ENCODE measurements at places on chromosomes 6 and 20.

- no peak overlapping the region for H3K4me3 ChIP-seq
- H3K27me3 ChIP-seq, result no peaks in the 10 kb centered on the region
- no peak overlapping the region for H3K27ac ChIP-seq
- H3K4me1 ChIP-seq, result peaks cover 3% of the 10 kb centered on the region
- no peaks in the 10 kb centered on the region for H3K36me3 ChIP-seq
Measured at GRCh38 chr6:118696271-118696670, 44.9 kb upstream of the CEP85L start.

GRCh38 chr20:1898482-1899240 lies 3.5 kb downstream of the SIRPA start:
- peaks cover 16% of the 10 kb centered on the region for H3K4me1 ChIP-seq
- peaks cover 6% of the 10 kb centered on the region for H3K36me3 ChIP-seq
- H3K4me3 ChIP-seq, result no peak overlapping the region
- H3K27ac ChIP-seq, result no peak overlapping the region
- DNase-seq, result no peak
- H3K27me3 ChIP-seq, result no peaks in the 10 kb centered on the region

GRCh38 chr6:23305325-23305943 lies 736.1 kb downstream of the HDGFL1 start:
- H3K4me3 ChIP-seq, result no peak overlapping the region
- H3K27me3 ChIP-seq, result no peaks in the 10 kb centered on the region
- no peaks in the 10 kb centered on the region for H3K36me3 ChIP-seq
- H3K27ac ChIP-seq, result no peak overlapping the region
- no peak for DNase-seq

GRCh38 chr6:124872361-124873065 lies 89.7 kb upstream of the RNF217 start:
- no peak overlapping the region for H3K4me3 ChIP-seq
- H3K27ac ChIP-seq, result no peak overlapping the region
- peaks cover 2% of the 10 kb centered on the region for H3K4me1 ChIP-seq
- H3K36me3 ChIP-seq, result no peaks in the 10 kb centered on the region
- H3K27me3 ChIP-seq, result no peaks in the 10 kb centered on the region
- no peak for DNase-seq

GRCh38 chr20:57957411-57958049 lies 247.7 kb upstream of the PMEPA1 start:
- H3K36me3 ChIP-seq, result no peaks in the 10 kb centered on the region
- no peaks in the 10 kb centered on the region for H3K4me1 ChIP-seq
- no peak overlapping the region for H3K27ac ChIP-seq
- DNase-seq, result no peak
- 0 out of 2 replicates have a peak, but pooled peaks cover 1% of the 10 kb centered on the region for H3K27me3 ChIP-seq

GRCh38 chr6:111971181-111971841 lies 82.6 kb upstream of the CCN6 start:
- DNase-seq, result no peak
- no peak overlapping the region for H3K27ac ChIP-seq
- no peaks in the 10 kb centered on the region for H3K36me3 ChIP-seq
- peaks cover 9% of the 10 kb centered on the region for H3K4me1 ChIP-seq
- H3K27me3 ChIP-seq, result peaks cover 2% of the 10 kb centered on the region
- no peak overlapping the region for H3K4me3 ChIP-seq

DNA sequence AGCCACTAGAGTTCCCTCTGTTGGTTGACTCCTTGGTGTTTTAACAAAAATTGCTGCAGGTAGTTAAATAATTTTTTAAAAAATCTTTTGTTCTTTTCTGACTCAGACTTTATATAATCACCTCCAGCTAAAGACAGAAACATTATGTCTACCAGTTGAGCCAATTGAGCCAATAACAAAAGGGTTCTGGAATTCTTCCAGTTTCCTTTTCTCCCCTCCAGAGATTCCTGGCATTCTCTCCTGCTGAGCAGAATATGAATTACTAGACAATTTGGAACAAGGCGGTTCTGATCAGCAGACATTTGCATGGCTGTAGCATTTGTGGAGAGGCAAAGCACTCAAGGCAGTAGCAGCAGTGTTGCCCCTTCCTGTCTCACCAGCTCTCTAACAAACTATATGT lies 144.0 kb upstream of the SLC35B3 start:
- no peak overlapping the region for H3K4me3 ChIP-seq
- no peaks in the 10 kb centered on the region for H3K36me3 ChIP-seq
- H3K27ac ChIP-seq, result no peak overlapping the region

GRCh38 chr6:45448417-45449389 lies 71.0 kb upstream of the SUPT3H start:
- peak; percentile 38 for DNase-seq
- peaks cover 1% of the 10 kb centered on the region for H3K36me3 ChIP-seq
- no peaks in the 10 kb centered on the region for H3K27me3 ChIP-seq
- H3K4me1 ChIP-seq, result peaks cover 26% of the 10 kb centered on the region
- no peak overlapping the region for H3K4me3 ChIP-seq
- H3K27ac ChIP-seq, result peak overlapping the region; percentile 93

GRCh38 chr6:52529311-52529710 lies 47.5 kb downstream of the TRAM2 start:
- H3K27ac ChIP-seq, result no peak overlapping the region
- no peaks in the 10 kb centered on the region for H3K27me3 ChIP-seq
- peaks cover 19% of the 10 kb centered on the region for H3K4me1 ChIP-seq
- no peak for DNase-seq
- no peak overlapping the region for H3K4me3 ChIP-seq

GRCh38 chr6:166202321-166202733 lies 34.7 kb upstream of the TBXT start:
- peaks cover 2% of the 10 kb centered on the region for H3K27me3 ChIP-seq
- no peaks in the 10 kb centered on the region for H3K4me1 ChIP-seq
- H3K36me3 ChIP-seq, result no peaks in the 10 kb centered on the region

DNA sequence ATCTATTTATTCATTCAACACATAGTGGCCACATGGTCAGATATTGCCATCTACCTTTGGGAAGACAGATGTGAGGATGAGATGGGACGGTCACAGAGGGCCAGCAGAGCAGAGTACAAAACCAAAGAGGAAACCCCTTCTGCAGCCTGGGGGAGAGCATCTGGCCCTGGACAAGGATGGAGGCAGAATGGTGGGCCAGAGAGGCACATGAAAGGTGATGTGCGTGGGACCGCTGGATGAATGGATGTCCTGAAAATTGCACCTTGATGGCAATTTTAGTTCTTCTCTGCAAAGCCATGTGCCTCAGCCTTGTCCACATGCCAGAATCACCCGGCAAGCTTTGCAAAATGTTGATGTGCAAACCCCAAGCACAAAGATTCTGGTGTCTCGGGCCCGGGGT lies 77.4 kb upstream of the CD93 start:
- no peak overlapping the region for H3K4me3 ChIP-seq
- H3K27me3 ChIP-seq, result no peaks in the 10 kb centered on the region

GRCh38 chr20:62030834-62031434 lies 34.7 kb downstream of the TAF4 start:
- H3K4me1 ChIP-seq, result peaks cover 11% of the 10 kb centered on the region
- no peak overlapping the region for H3K27ac ChIP-seq
- H3K4me3 ChIP-seq, result no peak overlapping the region
- H3K27me3 ChIP-seq, result no peaks in the 10 kb centered on the region
- DNase-seq, result no peak

DNA sequence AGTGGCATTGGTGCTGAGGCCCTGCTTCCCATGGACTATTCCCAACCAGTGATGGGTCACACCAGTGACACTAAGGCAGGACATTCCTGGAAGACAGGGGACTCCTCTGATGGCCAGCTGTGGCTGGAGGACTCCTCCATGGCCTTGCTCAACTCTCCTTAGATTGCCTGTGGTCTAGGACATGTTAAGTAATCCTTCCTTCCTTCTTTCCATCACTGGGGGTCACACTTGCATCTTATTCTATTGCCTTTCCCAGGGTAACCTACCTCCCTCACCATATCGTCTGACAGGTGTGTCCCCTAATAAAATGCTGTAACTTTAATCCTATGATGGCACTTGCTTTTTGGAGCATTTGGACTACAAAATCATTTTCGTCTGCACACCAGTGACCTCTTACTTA lies 24.5 kb upstream of the HLA-A start:
- H3K4me1 ChIP-seq, result no peaks in the 10 kb centered on the region
- DNase-seq, result no peak
- H3K4me3 ChIP-seq, result no peak overlapping the region

DNA sequence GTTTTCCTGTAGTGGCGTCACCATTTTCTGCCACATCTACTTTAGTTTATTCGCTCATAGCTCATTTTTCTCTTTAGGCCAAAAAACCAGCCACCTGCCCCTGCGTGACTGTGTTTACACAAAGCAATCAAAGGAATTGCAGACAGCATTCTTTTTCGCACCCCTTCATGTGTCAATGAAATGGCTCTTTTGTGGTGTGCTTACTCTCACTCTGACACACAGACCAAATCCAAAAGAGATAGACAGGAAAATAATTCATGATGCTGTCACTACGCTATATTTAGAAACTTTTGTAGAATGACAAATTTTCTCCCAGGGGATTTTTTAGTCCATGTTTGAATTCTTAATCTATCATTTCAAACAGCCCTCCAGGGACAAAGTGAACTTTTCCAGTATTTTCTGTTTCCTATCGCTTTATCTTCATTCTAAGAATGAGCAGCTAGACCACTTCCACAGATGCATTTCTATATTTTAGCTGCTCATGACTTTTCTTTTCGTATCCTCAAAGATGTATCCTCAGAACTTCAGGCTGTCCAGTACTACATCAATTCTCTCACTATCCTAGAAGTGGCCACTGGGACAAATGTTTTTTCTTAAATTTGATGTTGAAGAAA lies 37.9 kb upstream of the KHDRBS2 start:
- DNase-seq, result no peak
- no peaks in the 10 kb centered on the region for H3K4me1 ChIP-seq
- no peak overlapping the region for H3K27ac ChIP-seq
- H3K27me3 ChIP-seq, result no peaks in the 10 kb centered on the region

GRCh38 chr6:3825851-3826581 lies 23.2 kb upstream of the FAM50B start:
- no peaks in the 10 kb centered on the region for H3K36me3 ChIP-seq
- H3K27me3 ChIP-seq, result no peaks in the 10 kb centered on the region
- peak; percentile 97 for DNase-seq
- H3K4me1 ChIP-seq, result peaks cover 11% of the 10 kb centered on the region
- no peak overlapping the region for H3K4me3 ChIP-seq

- H3K27ac ChIP-seq, result no peak overlapping the region
- no peak overlapping the region for H3K4me3 ChIP-seq
- no peaks in the 10 kb centered on the region for H3K36me3 ChIP-seq
- no peaks in the 10 kb centered on the region for H3K27me3 ChIP-seq
Measured at GRCh38 chr6:149489967-149490366, 5.2 kb upstream of the ZC3H12D start.

DNA sequence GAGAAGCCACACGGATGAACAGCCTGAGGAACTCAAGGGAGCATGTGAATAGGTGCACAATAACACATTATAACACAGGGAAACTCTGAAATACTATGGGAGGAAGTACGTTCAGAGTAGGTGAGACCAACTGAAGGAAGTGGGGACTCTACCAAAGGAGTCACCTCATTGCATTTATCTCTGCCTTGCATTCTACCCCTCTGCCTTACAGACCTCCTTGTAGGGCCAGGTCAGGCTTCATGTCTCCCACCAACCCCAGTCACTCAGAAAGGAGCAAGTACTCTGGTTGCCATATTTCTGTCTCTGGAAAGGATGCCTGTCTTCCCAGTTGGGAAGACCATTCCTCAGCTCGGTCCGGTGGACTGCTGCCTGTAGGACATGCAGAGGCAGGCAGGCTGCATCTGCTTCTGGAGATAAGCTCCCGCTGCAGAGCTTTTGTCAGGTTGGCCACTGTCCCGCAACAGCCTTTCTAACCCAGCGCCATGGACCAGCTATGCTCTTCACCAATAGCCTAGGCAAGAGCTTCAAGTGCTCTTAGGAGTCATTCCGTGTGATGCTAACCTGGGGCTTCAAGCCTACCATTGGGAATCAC lies 51.6 kb upstream of the ASIP start:
- DNase-seq, result no peak
- H3K27me3 ChIP-seq, result peaks cover 51% of the 10 kb centered on the region
- H3K4me3 ChIP-seq, result no peak overlapping the region

GRCh38 chr6:139165324-139165723 lies 30.4 kb downstream of the HECA start:
- H3K4me3 ChIP-seq, result no peak overlapping the region
- peaks cover 6% of the 10 kb centered on the region for H3K4me1 ChIP-seq
- H3K36me3 ChIP-seq, result peaks cover 9% of the 10 kb centered on the region
- no peak overlapping the region for H3K27ac ChIP-seq
- H3K27me3 ChIP-seq, result no peaks in the 10 kb centered on the region
